Islet precursor cell (in vitro differentiated cells): ENCODE measurements at places on chromosomes 1 and 21.

GRCh38 chr1:178189814-178190213 is 95.9 kb downstream of the RASAL2 start:
- peak; percentile 75 for DNase-seq

GRCh38 chr1:195745189-195746010 is 862.8 kb downstream of the KCNT2 start:
- no peak for DNase-seq

DNA sequence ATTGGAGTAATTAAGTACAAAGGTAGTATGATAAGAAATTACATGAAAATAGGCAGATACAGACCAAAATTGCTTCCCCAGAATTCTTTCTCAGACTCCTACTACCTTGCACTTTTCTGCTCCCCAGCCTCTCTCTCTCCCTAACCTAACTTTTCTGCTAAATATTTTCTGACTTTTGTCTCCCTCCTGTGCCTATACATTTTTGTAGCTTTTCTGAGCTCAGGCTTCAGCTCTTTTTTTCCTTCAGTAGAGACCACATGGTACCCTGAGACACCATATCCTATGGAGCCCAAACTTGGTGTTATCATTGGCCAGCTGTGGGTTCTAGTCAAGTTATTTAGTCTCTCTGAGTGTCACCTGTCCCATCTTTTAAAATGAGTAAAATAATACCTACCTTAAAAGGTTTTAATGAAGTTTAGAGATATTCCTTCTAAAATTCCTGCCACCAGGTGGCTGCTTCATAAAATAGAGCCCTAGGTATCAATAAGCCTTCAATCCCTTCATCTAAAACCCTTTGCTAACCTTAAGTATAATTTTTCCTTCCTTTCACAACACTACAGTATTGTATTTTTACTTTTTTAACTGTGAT is 237.6 kb upstream of the DUSP10 start:
- DNase-seq = no peak

GRCh38 chr1:214427871-214428277 is 123.5 kb downstream of the PTPN14 start:
- peak; percentile 90 for DNase-seq

- no peak for DNase-seq
Measured at GRCh38 chr1:113734357-113735055, 24.8 kb downstream of the PHTF1 start.

DNA sequence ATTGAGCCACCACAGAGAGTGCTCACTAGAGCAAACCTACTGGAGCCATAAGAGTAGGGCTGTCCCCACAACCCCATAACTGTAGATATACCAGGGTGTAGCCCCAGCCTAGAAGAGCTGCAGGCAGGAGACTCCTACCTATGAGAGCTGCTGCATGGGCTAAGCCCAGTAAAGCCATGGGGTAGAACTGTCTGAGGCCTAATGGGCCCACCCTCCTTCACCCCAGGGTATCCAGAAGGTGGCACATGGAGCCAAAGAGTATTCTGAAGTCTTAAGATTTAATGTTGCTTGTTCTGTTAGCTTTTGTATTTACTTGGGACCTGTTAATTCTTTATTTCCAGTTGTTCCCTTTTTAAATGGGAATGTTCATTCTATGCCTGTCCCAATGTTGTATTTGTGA is 1193.7 kb upstream of the ADGRL2 start:
- DNase-seq = no peak

DNA sequence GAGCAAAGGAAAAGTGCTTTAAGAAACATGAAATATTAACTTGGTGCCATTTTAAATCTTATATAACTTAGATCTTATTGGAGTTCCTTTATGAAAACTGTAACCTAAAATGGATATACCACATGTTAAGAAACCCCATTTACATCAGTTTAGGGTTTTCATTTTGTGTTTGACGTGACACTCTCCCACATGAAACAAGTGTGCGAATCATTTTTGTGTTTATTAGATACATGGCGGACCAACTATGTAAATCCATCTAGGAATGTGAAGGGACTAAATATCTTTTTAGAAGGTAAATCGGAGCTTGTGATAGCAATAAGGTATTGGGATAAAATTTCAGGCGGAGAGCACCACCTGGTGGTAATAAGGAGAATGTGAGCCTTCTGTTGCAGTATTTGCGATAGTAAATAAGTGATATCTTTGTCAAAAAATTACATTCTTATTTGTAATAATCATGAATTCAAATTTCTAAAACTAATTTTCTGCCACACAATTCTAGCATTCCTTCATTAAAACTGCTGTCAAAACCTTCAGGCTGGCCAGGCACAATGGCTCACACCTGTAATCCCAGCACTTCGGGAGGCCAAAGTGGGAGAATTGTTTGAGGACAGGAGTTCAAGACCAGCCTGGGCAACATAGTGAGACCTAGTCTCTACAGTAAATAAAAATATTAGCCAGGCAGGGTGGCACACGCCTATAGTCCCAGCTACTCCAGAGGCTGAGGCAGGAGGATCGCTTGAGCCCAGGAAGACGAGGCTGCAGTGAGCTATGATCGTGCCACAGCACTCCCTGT is 31.3 kb downstream of the SMAP2 start:
- no peak for DNase-seq

DNA sequence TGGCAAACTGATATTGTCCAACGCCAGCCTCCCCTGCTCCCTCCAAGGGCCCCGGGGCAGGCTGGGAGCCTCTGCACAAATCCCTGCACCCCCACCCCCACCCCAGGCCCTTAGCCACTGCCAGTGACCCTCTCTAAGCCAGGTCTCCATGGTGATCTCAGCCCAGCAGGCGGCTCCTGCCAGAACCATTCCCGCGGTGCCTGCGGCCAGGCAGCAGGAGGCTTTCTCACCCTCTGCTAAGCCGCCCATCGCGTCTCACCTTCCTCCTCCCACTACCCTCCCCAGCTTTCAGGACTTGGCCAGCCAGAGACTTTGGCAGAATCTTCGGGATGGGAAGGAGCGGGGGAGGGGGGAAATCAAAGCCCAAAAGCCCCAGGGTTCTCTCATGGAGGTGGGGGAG is 46.8 kb upstream of the WASF2 start:
- peak; percentile 95 for DNase-seq

DNA sequence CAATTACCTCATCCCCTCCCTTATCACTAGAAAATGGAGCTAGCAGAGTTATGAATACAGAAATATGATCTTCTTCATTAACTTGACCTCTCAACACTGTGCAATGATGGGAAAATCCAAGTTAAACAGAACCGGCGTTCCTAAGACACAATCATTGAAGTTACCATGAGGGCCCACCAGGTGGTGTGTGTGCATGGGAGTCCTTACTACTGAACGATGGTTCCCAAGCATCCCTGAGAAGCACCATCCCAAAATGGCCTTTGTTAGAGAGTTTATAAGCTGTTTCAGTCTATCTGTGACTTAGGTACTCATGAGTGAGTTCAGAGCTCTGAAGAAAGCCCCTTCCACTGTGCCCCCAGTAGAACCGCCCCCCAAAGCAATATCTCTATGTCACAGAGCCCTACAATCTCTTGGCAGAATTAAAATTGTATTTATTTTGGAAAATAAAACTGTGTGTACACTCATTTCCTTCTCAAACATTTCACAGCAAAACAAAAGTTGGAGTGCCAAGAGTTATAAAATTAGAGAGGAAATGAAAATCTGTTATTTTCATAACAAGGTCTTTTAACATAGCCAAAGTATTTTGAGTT is 56.8 kb downstream of the PLD5 start:
- DNase-seq = peak; percentile 77

DNA sequence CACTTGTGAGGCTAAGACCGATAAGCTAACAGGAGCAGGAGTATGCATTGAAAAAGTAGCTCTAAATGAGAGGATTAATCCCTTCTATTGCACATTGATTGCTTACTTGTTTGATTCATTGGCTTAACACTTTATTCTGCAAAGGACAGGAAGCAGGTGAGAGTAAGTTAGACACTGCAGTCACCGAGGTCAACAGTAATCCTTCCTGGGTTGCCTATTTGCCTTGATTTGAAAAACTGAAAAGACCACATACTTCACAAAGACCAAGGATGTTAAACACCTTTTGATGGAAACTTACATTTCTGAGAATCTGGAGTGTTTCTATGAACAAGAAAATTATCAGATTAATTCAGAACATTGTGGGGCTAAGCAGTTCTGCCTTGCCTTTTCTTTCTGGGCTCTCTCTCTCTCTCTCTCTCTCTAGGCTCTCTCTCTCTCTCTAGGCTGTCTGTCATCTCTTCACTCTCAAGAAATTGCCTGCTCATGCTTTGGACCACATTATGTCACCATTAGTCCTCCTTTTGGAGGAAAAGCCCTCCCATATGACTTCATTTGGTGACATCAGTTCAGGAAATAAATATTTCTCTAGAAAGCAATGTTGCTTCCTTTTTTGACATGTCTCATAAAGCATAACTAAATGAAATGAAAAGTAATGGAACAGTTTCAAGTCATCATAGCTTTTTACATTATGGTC is 103.8 kb downstream of the TNFSF18 start:
- DNase-seq = no peak

DNA sequence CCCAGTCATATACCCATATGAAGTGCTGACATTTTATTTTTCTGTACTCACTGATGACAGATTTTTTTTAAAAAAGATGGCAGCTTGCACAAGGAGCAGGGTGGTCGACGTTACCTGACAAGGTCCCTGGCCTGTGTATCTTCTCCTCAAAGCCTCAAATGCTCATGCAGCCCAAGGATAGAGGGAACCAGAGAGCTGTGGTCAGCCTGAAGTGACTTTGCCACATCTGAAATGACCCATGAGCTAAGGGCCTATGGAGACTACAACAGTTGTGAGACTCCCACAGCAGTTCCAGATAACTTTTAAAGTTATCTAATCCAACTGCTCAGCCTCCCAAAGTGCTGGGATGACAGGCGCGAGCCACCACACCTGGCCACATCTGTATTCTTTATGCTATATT is 131.1 kb downstream of the GLUL start:
- DNase-seq = no peak

DNA sequence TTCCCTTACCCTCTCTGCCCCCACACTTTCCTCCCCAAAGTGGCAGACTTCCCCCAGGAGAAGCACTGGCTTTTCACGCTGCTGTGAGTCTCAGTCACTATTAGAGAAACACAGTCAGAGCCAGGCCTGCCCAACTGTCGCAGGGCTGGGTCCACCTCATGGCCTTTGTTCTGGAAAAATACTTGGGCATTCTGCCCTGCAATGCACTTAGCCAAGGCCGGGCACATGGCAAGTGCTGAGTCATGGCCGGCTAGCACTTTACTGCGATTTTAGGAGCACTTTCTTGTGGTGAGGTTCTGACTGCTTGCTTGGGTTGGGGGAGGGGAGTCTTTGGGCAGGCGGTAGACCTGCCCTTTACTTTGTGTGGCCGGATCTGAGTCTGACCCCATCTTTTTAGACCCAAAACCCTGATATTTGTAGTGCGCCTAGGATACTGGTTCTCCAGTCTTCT is 7.7 kb downstream of the EPHX1 start:
- DNase-seq = peak; percentile 88

GRCh38 chr1:182955596-182956588 is 2.9 kb upstream of the SHCBP1L start:
- no peak for DNase-seq

- peak; percentile 94 for DNase-seq
Measured at GRCh38 chr1:54081306-54082270, 28.2 kb downstream of the TCEANC2 start.

DNA sequence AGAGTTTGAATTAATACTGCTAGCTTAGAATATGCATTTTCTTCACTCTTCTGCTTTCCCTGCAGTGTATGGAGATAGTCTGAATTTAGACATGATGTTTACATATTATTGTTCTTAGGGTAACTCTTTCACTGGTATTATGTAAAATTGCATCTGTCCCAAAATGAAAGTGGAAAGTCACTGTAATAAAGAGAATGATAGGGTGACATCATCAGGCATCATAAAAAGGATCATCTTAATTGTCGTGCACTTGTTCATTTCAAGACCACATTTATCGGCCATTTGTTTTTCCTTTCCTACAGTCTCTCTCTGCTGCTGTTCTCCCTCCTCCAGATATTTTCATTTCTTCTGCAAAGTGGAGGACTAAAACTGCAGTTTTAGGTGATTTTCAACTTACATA is 61.9 kb upstream of the ZNF281 start:
- no peak for DNase-seq

GRCh38 chr1:209627027-209627731 is 25.0 kb downstream of the LAMB3 start:
- DNase-seq = no peak

GRCh38 chr1:84702143-84702542 is 11.9 kb upstream of the SSX2IP start:
- no peak for DNase-seq

GRCh38 chr1:96309783-96310182 is 411.8 kb upstream of the PTBP2 start:
- no peak for DNase-seq

DNA sequence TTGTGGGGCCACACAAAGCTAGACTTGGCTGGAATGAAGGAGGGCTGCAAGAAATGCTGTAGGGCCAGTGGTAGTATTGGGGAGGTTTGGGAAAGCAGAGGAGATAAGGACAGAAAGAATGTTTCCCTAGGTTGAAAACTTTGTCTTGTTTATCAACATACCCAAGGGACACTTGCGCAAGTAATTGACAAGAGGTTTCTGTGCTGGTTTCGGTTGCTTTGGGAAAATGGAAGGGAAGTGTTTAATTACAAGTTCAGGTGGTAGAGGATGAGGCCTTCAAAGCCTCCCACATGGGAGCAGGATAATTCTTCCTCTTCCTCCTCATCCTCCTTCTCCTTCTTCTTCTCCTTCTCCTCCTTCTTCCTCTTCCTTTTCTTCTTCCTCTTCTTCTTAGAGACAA is 182.1 kb upstream of the LMO4 start:
- DNase-seq = no peak

GRCh38 chr21:32162727-32163320 is 116.0 kb downstream of the MIS18A start:
- no peak for DNase-seq

GRCh38 chr1:158728510-158729225 is 8.1 kb upstream of the OR6K3 start:
- no peak for DNase-seq

DNA sequence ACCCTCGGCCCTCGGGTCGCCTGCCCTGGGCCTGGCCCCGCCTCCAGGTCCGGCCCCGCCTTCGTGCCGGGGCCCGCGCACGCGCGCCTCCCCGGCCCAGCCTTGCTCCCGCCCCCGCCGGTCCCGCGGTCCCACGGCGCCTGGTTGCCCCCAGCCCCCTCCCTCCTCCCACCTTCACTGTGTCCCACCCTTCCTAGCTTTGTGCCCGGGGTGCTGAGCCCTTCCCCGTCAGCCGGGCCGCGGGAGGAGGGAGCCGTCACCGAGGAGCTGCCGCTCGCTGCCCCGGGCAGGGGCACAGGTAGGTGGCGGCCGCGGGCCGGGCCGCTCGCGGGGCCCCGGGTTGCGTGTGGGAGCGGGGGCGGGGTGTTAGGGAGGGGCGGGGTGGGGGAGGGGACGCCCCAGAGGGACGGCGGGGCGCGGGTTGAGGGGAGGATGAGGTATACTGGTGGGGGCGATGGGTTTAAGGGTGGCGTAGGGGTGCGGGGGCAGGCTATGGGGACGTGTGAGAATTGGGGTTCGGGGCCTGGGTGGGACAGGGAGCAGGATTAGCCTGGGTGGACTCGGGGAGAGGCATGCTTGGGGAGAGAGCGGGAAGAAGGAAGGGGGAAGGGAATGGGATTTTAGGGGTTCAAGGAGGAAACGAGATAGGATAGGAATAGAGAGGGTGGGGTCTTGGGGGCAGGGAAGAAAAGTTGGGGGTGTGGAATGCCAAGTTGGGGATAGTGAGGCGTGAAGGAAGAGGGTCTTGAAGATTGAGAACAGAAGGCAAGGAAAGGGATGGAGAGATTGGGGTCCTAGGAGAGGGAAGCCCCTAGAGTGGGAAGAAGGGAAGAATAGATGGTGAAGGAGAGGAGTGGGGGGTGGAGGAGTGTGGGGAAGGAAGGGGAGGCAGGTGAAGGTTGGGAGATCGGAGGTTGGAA is at the start of gene LRRC42:
Gene LRRC42, plus strand, starts transcription at position 99 of the 920 bp plus-strand sequence. CDS start 5,650 bp downstream, outside the sequence.
- DNase-seq = no peak

- DNase-seq = no peak
Measured at GRCh38 chr1:30704765-30705509, 18.4 kb downstream of the MATN1 start.
